NAMALWA (cell line): ENCODE measurements at places on chromosomes 6 and 20.

- no peak for DNase-seq
Measured at GRCh38 chr6:44115866-44116265, 11.4 kb downstream of the MRPL14 start.

DNA sequence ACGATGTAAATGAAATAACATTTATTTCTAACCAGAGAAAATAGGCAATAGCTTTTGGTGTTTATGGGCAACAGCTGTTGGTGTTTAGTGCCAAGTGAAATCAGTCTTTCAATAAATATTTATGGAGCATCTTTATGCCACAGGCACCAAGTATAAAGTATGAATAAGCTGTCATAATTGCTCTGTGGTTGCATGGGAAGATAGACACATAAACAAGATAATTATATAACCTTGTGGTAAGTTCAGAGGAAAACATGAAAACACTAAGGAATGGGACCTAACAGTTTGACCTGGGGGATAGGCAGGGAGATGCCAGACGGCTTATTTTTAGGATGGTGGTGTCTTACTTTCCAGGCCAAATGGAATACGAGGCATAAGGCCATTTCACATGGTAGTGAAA lies 110.9 kb downstream of the GFRAL start:
- no peak for DNase-seq

GRCh38 chr20:10366898-10367692 lies 66.9 kb downstream of the MKKS start:
- no peak for DNase-seq

DNA sequence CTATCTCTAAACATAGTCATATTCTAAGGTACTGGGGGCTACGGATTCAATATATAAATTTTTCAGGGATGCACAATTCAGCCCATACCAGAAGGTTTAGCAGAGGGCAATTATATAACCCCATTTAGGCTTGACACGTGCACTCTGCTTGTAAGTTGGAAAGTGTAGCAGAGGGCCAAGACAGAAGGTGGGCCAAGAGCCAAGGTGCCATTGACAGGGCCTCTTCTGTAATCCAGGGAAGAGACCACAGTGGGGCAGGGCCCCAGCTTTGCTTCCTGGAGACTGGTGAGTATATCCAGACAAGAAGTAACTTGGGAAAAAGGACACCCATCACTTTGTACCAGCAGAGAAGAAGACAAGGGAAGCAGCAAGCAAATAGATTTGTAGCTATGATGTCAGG lies 672.4 kb upstream of the MARCKS start:
- DNase-seq: no peak

- DNase-seq: no peak
Measured at GRCh38 chr6:105797983-105798453, 288.1 kb upstream of the PRDM1 start.
